Cardiac muscle cell (in vitro differentiated cells and primary cell): ENCODE measurements at places on chromosomes 1 and 21.
A peak's percentile ranks its signal among the peaks of the same experiment; 100 is the strongest.

DNA sequence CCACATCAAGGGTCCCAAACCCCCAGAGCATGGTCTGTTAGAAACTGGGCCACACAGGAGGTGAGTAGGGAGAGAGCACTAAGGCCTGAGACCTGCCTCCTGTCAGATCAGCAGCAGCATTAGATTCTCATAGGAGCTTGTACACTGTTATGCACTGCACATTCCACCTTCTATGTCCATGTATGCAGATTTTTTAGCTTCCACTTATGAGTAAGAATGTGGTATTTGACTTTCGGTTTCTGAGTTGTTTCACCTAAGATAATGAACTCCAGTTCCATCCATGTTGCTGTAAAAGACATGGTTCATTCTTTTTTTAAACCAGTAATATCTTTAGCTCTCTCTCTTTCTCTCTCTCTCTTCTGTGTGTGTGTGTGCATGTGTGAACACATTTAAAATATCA is 663 bp upstream of the GBP6 start:
- peak; percentile 25 for DNase-seq

DNA sequence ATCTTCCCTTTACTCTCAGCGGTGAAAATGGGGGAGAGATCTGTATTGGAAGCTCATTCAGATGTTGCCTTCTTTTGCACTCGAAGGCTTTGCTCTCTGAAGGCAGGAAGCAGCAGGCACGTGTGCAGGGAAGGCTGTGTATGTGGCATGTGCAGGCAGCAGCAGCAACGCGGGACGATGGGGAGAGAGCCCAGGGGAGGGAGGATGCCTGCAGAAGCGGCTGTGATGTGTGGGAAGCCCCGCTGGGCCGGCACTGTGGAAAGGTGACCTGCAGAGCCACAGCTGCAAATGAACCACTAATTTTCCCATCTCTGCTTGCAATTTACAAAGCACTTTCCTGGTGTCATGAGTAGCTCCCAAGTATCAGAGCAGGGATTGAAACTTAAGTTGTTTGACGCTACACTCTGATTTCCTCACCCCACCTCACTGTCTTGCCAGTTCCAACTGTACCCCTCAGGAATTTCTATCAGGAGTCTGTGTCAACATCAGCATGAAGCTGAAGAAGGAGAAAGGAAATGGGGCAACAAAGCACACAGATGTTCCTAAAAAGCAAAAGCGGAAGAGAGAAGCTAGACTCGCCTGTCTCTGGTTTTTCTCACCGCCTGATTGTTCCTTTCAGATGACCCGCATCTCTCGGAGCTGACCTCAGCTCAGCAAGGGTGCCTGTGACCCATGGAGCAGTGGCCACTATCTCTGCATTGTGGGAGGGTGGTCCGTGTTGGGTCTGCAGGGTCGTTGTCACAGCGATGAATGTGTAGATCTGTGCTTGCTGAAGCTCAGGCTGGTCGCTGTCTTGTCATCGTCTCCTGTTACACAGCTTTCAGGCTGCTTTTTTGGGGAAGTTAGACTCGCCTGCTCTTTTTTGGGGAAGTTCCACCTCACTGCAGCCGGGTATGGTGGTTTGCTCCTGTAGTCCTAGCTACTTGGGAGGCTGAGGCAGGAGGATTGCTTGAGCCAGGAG is 156.1 kb downstream of the KIF26B start:
- DNase-seq = peak; percentile 59

GRCh38 chr1:223298701-223299100 is 65.3 kb downstream of the SUSD4 start:
- peak; percentile 5 for DNase-seq

- no peak for DNase-seq
Observed at GRCh38 chr1:15443281-15443680, 5.0 kb downstream of the CTRC start.

DNA sequence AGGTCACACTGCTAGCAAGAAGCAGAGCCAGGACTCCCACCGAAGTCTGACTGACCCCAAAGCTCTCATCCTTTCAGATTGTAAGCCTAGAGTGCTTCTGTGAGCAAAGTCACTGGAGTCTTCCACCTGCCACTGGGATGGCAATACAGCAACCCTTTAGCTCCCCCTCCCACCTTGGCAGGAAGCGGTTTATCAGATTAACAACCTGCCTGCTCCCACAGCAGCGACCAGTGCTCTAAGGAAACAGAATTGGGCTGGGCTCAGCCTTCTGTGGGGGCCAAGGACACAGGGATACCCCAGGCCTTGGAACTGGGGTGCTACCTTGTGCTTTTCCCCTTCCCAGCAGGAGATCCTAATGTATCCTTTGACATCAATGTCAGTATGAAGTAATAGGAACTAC is 76.0 kb downstream of the GFI1 start:
- no peak for DNase-seq

DNA sequence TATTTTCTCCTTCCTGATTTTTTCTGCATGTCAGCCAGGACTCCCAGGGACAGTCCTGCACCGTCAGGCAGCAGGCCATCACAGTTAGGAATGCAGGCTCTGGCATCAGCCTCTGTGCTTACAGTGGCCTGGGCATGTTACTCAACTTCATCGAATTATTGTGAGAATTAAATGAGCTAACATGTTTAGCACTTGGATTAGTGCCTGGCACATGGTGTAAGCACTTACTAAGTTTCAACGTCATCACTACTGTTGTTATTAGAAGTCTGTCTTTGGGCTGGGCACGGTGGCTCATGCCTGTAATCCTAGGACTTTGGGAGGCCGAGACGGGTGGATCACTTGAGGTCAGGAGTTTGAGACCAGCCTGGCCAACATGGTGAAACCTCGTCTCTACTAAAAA is 45.1 kb downstream of the SCCPDH start:
- peak; percentile 84 for DNase-seq

GRCh38 chr1:59771361-59771760 is 43.4 kb upstream of the HOOK1 start:
- no peak for DNase-seq

DNA sequence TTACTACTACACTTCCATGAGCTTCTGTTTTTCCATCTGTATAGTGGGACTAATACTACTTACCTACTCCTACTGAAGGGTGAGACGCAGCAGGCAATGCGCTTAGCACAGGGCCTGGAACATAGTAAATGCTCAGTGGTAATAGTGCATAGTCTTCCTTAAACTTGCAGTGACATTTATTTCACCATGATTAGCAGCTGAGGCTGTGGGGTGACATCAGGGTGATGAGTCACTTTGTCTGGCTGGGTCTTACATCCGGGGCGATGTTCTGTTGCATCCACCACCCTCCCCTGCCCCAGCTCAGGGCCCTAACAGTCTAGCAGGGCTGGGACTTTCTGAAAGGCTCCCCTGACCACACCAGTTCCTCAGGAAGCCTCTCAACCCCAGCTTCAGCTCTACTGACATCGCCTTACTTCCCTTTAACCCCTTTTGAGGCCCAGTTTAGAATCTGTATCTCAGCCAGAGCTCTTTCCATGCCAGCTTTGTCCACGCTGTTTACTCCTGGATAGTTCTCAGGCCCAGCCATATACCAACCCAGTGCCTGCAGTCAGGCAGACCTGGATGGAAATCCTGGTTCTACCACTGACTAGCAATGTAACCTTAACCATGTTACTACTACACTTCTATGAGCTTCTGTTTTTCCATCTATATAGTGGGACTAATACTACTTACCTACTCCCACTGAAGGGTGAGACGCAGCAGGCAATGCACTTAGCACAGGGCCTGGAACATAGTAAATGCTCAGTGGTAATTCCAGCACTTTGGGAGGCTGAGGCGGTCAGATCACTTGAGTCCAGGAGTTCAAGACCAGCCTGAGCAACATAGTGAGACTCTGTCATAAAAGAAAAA is 66.3 kb downstream of the CD58 start:
- peak; percentile 74 for DNase-seq

DNA sequence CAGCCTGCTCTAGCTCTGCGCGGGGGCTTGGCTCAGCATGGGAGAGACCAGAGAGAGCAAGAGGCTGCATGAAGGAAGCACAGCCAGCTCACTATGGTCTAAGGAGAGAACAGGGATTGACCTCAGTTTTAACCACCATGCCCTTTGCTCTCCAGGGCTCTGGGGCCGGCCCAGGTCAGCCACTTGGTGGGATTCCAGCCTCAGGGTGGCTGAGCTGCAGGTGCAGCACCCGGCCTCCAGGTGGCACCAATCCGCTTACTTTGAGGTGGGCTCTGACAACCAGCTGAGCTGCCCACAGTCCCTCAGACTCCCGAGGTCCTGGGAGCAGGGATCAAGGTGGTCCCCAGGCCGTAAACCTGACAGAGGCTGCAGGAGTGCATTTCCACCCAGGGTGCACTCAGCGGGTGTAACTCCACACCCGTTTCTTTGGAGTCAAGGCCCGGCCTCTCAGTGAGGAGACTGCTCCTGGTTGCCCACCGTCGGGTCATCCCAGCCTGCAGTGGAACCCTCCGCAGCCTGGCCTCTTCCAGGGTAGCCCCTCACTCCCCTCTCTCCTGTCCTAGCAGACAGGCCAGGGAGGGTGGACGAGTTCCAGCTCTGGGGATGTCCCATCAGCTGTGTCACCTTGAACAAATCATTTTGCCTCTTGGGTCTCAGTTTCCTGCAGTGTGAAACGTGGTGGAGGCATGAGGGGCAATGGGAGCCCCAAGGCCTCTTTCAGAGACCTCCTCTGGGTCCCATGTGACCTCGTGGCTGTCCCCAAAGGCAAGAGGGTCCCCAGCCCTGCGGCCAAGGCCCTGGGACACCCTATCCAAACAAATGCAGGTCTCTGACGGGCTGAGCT is 607 bp upstream of the LGR6 start:
- peak; percentile 80 for DNase-seq

DNA sequence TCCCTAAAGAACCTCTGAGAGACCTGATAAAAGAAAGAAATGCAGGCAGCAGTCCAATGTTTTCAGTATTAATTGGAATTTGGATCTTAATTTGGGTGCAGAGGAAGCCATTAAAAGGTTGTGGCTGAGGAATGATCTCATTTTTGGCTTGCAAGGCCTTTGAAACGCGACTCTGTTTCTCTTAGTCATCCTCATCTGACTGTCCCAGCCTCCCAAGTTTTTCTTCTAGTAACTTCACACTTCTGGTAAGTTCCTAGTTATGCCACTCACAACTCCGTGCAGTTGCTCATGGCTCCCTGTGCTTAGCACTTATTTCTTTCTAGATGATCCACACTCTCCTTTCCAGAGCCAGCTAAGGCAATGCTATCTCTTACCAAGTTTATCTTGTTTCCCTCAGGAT is 147.4 kb upstream of the USP24 start:
- DNase-seq = no peak

DNA sequence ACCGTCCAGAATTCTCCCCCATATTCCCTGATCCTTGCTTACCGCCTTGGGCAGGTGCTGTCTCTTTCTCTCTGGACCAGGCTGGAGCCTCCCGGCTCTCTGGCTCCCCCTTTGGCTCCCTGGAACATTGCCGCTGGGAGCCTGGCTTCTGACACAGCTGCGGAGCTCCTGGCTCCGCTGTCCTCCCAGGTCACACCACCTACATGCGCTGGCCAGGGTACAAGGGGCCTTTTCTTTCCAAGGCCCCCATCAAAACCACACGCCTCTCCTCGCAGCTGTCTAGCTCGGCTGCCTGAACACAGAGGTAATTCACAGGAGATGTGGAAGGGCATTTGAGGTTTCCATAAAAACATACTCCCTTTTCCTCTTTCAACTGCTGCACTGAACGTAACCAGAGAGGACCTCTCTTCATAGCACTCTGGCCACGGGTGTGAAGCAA is 7.5 kb upstream of the ZNF648 start:
- peak; percentile 82 for DNase-seq

GRCh38 chr1:87894062-87894461 is 565.4 kb downstream of the LMO4 start:
- no peak for DNase-seq

DNA sequence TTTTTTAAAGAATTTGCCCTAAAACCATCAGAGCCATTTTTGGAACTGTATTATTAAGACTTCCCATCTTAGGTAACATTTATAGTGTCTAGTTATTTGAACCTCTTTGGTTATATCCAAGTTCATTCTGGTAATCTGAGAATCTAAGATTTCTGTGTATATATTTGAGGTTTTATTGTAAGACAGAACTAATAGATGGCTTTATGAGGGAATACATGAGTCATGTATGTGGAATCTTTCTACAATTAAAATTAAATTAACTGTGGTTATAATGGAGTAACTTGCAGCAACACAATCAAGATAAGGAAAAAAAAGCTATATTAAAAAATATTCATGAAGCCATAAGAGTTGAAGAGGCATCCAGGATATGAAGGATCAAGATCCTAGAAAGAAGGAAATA is 92.1 kb downstream of the UBE2U start:
- no peak for DNase-seq

- DNase-seq = no peak
Observed at GRCh38 chr1:195637539-195637938, 970.7 kb downstream of the KCNT2 start.
